NCI-H2227 treated with DMSO at 0.1 percent for 48 hours (cell line): ENCODE measurements at places on chromosomes 2 and 18.

DNA sequence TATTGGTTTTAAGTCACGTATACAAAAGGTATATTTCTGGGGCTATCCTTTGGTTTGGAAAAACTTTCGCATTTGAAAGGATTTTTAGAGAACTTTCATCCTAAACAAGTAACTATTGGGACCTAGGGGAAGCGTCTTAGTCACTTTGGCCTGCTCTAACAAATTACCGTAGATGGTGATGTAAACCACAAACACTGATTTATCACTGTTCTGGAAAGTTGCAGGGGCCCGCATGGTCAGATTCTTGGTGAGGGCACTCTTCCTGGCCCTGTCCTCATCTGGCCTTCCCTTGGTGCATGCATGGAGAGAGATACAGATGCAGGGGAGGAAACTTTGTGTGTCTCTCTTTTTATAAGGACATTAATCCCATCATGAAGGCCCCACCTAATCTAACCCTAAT is 49.1 kb upstream of the ANKRD62 start:
- no peak for DNase-seq

GRCh38 chr2:182924306-182924705 is 57.9 kb upstream of the FRZB start:
- DNase-seq: no peak

DNA sequence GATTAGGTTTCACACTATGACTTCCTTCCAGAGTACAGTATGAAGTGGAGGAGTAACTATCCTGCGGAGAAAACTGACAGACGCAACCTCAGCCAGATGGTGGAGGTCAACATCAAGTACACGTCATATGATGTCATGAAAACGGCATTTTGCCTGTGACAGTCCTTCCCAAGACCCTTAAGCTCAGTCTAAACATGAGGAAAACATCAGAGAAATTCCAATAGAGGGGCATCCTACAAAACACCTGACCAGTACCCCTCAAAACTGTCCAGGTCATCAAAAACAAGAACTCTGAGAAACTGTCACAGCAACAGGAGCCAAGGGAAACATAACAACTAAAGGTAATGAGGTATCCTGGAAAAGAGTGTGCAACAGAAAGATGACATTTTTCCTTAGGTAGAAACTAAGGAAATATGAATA is 1.7 kb downstream of the RNU4ATAC start:
- DNase-seq: peak; percentile 35

- DNase-seq: no peak
Measured at GRCh38 chr2:231565887-231566594, 26.6 kb upstream of the TEX44 start.

DNA sequence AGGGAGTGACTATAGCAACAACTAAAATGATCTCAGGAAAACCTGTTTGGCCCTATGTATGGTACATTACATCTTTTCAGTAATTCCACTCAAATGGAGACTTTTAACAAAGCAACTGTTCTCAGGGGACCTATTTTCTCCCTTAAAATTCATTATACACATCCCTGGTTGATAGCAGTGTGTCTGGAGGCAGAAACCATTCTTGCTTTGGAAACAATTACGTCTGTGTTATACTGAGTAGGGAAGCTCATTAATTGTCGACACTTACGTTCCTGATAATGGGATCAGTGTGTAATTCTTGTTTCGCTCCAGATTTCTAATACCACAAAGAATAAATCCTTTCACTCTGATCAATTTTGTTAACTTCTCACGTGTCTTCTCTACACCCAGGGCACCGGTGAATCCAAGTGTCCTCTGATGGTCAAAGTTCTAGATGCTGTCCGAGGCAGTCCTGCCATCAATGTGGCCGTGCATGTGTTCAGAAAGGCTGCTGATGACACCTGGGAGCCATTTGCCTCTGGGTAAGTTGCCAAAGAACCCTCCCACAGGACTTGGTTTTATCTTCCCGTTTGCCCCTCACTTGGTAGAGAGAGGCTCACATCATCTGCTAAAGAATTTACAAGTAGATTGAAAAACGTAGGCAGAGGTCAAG is 955 bp downstream of the TTR start:
- DNase-seq: no peak

GRCh38 chr18:46632401-46633071 is 24.5 kb downstream of the LOXHD1 start:
- DNase-seq: no peak

GRCh38 chr2:237558961-237559641 is 7.3 kb upstream of the PRLH start:
- DNase-seq: no peak

DNA sequence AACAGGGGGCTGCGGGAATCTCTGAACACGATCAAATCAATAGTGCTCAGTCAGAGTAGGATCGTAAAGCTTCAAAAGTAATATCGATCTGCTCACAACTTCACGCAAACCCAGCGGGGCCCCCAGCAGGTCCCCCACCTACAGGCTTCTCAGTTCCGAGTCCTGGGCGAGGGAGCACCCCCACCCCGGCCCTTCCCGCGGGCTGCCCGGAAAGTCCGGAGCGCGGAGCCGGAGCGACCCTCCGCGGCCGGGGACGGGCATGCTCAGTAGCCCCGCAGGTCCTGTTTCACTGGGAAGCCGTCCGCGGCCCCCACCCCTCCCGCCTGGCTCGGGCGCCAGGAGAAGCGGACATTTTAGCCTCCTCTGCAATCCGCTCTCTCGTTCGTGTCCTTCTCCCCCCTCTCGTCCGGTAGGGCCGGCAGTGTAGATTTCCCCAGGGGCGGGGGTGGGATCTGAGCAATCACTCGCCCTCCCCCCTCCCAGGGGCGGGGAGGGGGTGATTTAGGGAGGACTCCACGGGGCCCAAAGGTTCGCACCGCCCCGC is 3.3 kb upstream of the SPRED2 start:
- peak; percentile 75 for DNase-seq

- no peak for DNase-seq
Measured at GRCh38 chr2:100470182-100470581, at the start of gene NMS. TSS of gene NMS (plus strand) at chr2:100470482. CDS start at chr2:100470489, 7 bp downstream.

DNA sequence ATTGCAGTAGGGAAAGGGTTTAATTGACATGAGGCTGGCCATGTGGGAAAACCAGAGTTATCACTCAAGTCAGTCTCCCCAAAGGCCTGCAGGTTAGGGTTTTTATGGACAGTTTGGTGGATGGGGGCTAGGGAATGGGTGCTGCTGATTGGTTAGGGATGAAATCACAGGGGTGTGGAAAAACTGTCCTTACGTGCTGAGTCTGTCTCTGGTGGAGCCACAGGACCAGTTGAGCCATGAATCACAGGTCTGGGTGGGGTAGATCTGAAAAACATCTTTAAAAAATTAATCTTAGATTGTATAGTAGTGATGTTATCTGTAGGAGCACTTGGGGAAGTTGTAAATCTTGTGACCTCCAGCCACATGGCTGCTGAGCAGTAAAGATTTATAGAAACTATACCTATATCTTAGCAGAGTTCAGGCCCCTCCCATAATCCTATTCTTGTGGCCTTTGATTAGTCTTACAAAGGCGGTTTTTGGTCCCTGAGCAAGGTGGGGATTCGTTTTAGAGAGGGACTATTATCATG is 139.6 kb downstream of the COMMD1 start:
- DNase-seq: no peak

DNA sequence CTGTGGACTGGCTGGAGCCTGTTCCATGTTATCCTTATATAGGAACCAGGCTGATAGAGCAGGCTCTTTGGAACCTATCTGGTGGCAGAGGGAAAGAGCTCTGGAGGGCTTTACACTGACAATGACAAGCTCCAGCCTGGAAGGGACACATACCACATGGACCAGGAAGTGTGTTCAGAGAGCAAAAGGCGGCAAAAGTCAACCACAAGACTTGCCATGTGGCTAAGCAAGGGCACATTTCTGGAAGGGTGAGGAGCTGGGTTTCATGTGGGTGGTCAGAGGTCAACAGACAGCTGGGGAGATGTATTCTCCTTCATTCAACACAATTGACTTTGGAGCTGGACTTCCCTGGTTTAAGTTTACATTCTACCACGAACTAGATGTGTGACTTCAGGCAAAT is 325.2 kb downstream of the DYSF start:
- DNase-seq: no peak

GRCh38 chr18:46073474-46074331 is 1.6 kb upstream of the PSTPIP2 start:
- peak; percentile 77 for DNase-seq

DNA sequence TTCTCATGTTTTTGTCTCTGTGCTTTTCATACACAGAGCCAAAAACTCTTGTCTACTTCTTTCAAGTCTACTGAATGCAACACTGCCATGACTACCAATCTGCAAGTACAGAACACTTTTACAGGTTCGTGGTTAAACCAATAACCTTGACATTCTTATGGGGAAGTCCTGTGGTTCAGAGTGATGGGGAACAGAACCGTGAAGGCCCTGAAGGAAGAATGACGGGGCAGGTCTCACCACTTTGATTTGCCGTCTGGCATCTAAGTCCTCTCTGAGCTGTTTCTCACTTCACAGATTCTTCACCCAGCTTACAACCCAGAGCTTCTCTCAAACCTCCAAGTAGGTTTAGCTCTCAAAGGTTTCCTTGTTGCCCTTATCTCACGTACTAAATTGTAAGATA is 117.5 kb upstream of the SNTG2 start:
- no peak for DNase-seq

GRCh38 chr2:241730671-241731293 is 3.6 kb upstream of the D2HGDH start:
- DNase-seq: no peak

- no peak for DNase-seq
Measured at GRCh38 chr2:120428748-120429147, 82.8 kb downstream of the INHBB start.

- DNase-seq: no peak
Measured at GRCh38 chr2:216490061-216490460, 8.6 kb upstream of the RPL37A start.

DNA sequence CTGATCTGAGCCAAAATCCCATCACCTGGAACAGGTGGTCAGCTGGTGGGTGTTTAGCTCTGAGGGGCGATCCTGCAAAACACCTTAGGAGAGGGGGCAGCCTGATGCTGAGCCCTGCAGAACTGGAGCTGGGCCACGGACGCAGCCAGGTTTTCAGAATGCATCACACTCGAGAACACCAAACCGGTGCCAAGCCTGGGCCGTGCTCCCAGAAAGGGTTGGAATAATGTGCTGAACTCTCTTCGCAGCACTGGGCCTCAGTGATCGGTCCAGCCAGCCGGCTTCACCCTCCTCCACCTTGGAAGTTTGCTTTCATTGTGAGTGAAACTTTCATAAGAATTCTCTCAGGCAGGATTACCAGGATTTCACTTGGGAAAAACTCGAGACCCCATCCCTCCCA is 56.5 kb upstream of the TTC39C start:
- DNase-seq: no peak

GRCh38 chr2:126220331-126220730 is 435.6 kb upstream of the GYPC start:
- no peak for DNase-seq

- DNase-seq: no peak
Measured at GRCh38 chr18:54052732-54053429, 171.6 kb downstream of the MBD2 start.

DNA sequence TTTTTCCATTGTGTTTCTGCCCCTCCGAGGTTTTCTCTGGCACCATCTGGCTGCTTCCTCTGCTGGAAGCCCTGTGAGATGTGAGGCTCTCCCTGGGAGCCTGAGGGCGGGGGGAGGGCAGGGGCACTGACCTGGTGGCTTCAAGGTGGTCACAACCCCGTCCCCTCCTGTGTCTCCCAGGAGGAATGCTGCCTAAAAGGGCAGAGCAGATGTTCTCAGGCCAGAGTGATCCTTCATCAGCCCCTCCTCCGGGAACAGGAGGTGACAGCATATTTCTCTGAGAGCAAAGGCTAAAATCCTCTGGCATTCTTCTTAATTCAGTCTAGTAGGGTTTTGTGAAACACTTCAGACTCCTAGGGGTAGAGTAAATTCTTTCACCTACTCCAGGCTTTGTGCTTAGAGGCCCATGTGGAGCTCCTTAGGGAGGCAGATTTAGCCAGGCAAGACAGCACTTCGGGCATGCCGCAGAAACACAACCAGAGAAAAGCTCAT is 18.3 kb upstream of the GREB1 start:
- DNase-seq: no peak

DNA sequence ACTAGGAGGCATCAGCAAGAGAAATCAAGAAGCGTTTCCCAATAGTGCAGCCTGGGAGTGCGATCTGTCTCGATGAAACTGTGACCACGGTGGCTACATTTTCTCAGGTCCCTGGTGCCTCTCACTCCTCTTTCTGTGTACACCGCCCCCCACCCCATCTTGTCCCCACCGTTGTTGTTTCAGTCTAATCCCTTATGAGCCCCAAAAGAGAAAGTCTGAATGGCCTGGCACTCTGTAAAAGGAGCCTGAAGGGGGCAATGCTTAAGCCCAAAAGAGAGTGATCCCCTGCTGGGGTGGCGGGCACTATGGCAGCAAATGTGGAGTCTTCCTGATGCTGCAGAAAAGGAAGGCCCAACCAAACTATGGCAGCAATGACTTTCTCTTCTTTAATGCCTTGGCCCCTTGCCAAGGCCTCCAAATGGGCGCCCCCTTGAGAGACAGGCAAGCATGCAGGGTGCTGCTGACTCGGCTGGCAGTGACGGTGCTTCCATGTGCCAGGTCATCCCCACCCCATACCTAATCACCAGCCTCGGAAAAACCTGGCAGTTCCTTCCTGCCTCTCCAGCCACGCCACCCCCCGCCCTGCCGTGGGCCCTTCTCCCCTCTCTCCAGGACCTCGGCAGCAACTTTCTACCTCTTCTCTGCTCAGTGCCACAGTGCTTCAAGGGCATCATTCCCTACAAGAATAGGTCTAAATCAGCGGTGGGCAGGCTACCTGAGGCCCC is 123.0 kb downstream of the CYP26B1 start:
- DNase-seq: no peak

DNA sequence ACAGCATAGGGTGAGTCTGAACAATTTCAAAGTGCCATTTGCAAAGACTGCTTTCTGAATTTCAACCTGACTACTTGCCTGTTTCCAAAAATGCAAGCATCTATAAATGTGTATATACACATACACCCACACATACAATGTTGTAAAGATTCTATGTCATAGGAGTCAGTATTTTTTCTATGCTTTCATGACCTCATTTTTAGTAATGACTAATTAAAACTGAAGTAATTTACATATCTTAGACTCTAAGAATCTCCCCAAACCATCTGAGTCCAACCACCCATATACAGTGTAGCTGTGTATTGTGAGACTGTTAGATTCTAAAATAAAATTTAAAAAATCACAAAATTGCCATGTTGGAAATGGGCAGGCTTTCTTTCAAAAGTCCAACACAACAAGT is 162.0 kb upstream of the STK17B start:
- DNase-seq: no peak

- DNase-seq: no peak
Measured at GRCh38 chr18:59575995-59576394, 121.2 kb downstream of the CCBE1 start.
